Omental fat pad (tissue), 4 donors: ENCODE measurements at places on chromosomes 6 and 20. TPM values are rescaled to one million over a fixed set of nuclear protein-coding genes. Genes with fewer than 3 reads are reported as not detected.

The EPPIN gene
- not detected for total RNA-seq

The PRPH2 gene
- total RNA-seq: 0.60 TPM

The JPH2 gene
- 2.6 TPM for total RNA-seq

The XRN2 gene
- 66.4 TPM for total RNA-seq

The ADNP gene
- 50.3 TPM for total RNA-seq

The MOG gene
- not detected for total RNA-seq

The KHDC1L gene
- not detected for total RNA-seq

The UNC93A gene
- total RNA-seq: not detected

The MYL9 gene
- total RNA-seq: 145 TPM

The CBLN4 gene
- total RNA-seq: not detected

The THBS2 gene
- total RNA-seq: 76.3 TPM

The SLC35D3 gene
- not detected for total RNA-seq

- no peak for DNase-seq
Measured at GRCh38 chr20:50980851-50981713, 22.5 kb downstream of the MOCS3 start.

GRCh38 chr6:147001621-147002020, 202.6 kb upstream of the STXBP5 start:
- DNase-seq: no peak

DNA sequence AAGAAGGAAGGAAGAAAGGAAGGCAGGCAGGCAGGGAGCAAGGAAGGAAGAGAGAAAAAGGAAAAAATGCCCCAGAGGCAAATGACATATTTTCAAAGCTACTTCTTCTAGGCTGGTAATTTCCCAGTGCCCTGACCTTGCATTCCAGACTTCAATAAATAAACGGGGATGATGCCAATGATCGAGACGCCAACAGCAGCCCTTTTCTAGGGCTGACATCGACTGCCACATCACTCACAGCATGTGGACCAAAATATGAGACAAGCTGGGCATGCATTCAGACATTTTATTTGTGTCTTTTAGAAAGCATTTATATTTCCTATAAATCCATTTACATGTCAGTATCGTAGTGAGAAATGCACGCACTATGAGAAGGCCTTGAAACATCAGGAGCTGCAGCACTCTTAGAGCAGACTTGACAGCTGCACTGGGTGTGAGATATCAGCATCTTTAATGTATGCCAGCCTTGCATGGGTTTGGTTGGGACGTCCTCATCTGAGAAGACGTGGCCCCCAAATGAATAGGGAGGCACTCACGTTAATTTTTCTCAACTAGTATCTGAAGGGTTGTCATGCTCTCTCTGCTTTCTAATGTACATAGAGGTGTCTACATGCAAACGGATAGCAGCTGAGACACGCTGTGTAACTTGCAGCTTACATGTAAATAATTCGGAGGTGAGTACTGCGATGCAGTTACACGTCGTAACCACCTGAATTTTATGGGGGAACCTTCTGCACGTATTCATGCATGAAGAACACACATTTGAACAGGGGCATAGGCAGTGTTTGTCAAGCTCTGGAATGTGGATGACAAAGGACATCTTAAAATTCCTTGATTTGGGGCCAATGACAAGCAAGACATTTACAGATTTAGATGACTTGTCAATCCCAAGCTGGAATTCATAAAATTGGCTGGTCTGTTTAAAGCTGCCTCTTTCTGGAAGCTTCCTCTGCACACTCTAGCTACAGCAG, 149.1 kb upstream of the AGPAT4 start:
- DNase-seq: no peak

DNA sequence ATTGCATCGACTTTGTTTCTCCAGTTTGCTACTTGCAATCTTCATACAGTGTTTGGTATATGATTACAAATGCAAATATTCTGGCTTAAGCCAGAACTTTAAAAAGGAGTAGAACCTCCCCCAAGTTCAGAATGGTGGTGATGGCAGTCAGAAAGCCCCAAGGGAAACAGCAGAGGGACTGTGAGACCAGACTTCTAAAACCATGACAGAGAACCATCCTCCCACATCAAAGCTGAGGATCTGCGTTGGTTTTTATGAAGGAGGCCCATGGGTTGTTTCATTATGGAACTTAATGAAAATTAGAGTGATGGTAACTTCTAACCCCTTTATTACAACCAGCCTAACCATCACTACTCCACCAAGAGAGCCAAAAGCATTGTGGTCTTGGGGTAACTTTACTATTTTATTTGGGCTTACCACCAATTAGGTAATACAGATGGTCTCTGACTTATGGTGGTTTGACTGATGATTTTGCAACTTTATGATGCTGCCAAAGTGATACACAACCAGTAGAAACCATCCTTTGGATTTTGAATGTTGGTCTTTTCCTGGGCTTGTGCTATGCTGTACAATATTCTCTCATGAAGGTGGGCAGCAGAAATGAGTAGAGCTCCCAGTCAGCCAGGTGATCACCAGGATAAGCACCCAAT, 10.9 kb upstream of the MRS2 start:
- DNase-seq: no peak

DNA sequence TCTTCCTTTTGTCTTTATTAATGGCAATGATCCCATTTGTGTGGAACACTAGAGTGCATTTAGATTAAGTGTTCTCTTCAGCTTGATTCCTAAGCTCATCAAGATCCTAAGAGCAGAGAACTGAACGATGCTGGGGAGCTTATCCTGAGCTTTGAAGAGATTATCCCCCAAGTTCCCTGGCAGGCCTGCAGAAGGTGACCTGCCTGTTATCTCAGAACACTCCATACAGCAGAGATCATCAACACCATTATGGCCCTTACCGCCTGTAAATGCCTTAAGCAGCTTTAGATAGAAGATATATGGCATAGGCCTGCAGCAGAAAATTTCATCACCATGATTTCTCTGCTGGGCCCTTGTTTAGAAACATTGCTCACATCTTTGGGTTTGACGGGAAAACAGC, 779.9 kb upstream of the MAP3K7 start:
- DNase-seq: no peak

DNA sequence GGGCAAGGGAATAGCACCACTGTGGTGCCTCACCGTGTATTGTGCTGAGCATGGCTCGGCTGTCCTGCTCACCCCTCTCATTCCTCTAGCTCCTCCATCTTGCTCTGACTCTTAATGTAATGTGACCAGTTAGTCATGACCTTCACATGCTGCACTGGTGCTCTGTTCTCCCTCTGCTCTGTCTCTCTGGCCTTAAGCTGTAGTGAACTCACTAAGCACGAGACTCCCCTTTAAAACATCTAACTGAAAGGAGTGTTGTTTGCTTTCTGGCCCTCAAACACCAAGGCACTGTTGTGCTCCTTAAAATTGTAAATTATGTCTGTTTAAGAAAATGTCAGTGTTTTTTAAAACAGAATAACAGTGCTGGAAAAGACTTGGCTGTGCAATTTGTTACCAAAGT, 140.4 kb downstream of the HDGFL1 start:
- DNase-seq: no peak

GRCh38 chr6:3294396-3294795, 35.6 kb downstream of the PSMG4 start:
- DNase-seq: no peak

DNA sequence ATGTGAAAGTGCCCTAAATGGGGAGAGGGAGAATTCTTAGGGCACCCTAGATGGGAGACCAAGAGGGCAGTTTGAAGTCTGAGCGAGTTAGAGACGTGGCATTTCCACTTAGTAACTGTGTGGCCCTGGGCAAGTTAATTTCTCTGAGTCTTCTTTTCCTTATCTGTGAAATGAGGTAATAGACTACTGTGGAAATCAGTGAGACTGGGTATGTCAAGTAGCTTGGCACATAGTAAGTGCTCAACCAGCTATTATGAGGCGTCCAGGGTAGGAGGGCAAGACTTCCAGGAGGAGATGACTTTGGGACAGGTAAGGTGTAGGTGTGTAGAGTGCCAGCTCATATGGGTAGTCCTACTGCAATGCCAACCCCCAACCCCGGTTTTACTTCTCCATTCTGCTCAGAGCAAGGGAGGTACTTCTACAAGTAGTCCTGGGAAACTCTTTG, 770 bp downstream of the KIF3B start:
- DNase-seq: no peak

- DNase-seq: no peak
Measured at GRCh38 chr6:32905078-32905477, 35.8 kb downstream of the HLA-DMB start.

- no peak for DNase-seq
Measured at GRCh38 chr20:34871320-34871926, 1.2 kb downstream of the GGT7 start.

DNA sequence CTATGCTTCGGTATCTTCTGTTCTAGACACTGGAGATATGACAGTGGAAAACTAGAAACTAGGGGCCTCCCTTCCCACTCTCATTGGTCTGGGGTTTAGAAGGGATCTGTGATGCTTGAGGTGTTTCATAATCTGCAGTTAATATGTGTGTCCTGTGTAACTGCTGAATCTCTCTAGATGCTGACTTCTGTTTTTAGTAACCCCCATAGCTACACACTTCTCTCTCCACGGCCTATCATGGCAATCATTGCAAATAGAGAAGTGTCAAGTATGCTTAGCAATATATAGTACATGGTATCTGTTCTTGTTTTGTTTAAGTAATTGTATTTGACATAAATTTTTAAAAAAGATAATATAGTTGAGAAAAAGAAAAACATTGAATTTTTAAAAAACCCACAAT, 394.6 kb upstream of the MMS22L start:
- DNase-seq: no peak

GRCh38 chr6:138234363-138234762, 16.1 kb upstream of the PBOV1 start:
- DNase-seq: no peak

GRCh38 chr20:62617711-62618483, 24.4 kb upstream of the SLCO4A1 start:
- DNase-seq: peak; percentile 50

DNA sequence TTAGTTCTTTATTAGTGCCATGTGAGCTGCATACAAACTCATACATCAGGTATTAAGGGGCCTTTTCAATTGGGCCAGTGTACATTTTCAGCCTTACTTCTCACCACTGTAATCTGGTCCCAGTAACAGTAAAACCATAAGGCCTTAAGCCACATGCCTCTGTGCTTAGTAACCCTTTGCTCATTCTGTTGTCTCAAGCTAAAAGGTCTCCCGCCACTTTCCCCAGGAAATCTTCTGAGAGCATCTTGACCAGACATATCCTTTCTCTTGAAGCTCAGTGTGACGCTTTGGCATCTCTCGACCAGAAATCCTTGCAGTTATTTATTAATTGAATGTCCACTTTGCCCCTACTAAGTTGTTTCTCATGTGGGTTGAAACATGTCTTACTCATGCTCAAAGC, 68.0 kb downstream of the CYP39A1 start:
- DNase-seq: no peak

DNA sequence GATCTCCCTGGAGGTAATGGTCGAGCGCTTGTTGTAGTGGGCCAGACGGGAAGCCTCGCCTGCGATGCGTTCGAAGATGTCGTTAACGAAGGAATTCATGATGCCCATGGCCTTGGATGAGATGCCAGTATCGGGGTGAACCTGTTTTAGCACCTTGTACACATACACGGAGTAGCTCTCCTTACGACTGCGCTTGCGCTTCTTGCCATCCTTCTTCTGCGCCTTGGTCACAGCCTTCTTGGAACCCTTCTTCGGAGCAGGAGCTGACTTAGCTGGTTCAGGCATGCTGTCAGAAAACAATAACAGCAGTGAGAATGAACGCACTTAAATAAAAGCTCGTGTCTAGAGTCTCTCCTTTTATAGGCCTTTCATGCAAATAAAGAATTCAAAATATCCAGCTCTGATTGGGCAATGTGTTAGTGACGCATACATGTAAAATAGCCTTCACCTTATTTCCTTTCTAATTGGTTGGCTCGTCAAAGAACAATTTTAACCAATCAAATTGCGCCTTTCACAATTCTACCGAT, 129.2 kb downstream of the HFE start:
- DNase-seq: no peak

GRCh38 chr6:119137194-119138072, 59.0 kb upstream of the FAM184A start:
- no peak for DNase-seq

GRCh38 chr6:108169464-108170331, 3.9 kb downstream of the NR2E1 start:
- DNase-seq: no peak

DNA sequence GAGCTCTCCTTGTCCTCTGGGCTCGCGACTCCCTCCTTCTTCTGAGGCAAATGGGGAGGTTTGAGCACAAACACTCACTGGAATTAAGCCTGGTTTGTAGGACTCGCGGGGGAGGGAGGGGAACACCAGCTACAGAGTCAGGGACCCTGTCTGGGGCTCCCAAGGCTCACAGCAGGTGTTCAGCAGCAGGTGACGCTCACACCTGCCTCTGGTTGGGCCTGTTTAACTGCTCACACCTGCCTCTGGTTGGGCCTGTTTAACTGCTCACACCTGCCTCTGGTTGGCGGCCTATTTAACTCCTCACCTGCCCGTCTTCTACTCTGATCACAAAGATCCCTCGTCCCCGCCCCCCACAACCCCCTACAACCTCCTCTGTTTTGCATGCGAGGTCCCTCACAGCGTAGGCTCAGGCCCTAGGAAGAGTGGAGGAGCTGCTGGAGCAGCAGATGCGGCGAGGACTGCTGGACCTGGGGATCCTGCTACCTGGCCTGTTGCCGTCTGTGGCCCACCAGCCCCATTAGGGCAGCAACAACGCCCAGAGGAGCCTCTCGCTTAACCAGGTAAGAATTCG, 181.9 kb downstream of the ERMARD start:
- no peak for DNase-seq

DNA sequence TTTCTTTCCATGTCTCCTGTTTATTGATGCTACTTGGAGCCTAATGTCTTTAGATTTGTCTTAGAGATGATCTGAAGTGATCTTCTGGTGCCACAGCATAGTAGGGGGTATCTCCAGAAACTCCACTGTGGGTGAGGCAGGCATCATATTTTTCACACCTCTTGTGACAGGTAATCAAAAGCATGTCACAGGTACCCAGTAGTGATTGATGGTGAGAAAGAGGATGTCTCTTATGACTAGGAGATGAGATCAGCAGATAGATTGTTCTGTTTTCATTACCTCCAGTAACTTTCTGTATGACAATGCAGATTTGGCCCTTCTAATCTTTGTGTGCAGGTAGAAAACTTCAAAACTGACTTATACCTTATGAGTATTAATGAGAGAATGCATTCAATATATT, 13.5 kb downstream of the NCOA7 start:
- DNase-seq: no peak

- DNase-seq: no peak
Measured at GRCh38 chr6:71204741-71205140, 83.9 kb upstream of the OGFRL1 start.

- DNase-seq: peak; percentile 46
Measured at GRCh38 chr6:15399641-15400470, 154.0 kb downstream of the JARID2 start.

- DNase-seq: no peak
Measured at GRCh38 chr6:169172946-169173345, 80.7 kb downstream of the THBS2 start.

GRCh38 chr20:46512943-46513844, at the start of gene ZNF334:
Gene ZNF334, minus strand, starts transcription at chr20:46513559. Its CDS starts 1,457 bp downstream, at chr20:46512102.
- no peak for DNase-seq

GRCh38 chr20:38125157-38126056, 39.7 kb downstream of the TGM2 start:
- peak; percentile 20 for DNase-seq

GRCh38 chr20:22572491-22572890, 11.9 kb downstream of the FOXA2 start:
- no peak for DNase-seq
